Stimulated activated CD8-positive, alpha-beta memory T cell treated with anti-CD3 and anti-CD28 coated beads, Interleukin-15, amount 100 ng/mL, for 48 hours (primary cell): ENCODE measurements at places on chromosomes 6 and 20.
A peak's percentile ranks its signal among the peaks of the same experiment; 100 is the strongest.

DNA sequence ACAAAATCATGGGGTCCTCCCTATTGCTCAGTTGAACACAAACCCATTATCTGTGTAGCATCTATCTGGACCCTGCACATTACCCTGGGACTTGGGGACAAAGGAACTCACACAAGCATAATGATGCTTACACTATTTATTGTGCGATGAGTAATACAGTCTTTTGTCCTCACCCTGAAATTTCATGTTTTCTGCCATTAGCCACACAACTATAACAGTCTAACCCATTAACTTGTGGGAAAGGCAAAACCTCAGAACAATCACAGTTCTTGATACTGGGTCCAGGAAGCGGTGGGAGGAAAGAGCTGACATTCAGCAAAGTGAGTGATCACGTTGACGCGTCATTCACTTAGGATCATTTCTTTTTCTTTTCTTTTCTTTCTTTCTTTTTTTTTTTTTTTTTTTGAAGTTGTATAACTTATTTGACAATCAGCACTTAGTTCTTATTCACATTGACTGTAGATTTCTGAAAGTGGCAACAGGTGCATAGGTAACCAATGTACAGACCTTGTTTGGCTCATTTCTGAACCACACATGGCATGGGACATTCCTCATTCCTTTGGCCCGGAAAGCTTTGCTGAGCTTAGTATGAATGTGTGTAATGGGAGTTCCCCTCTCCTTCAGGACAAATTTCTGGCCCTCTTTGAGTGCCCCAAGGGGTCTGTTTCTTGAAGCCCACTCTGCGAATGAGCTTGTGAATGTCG, 94.8 kb upstream of the CNKSR3 start:
- DNase-seq: no peak

- DNase-seq: no peak
Measured at GRCh38 chr20:16709017-16709416, 20.8 kb upstream of the SNRPB2 start.

DNA sequence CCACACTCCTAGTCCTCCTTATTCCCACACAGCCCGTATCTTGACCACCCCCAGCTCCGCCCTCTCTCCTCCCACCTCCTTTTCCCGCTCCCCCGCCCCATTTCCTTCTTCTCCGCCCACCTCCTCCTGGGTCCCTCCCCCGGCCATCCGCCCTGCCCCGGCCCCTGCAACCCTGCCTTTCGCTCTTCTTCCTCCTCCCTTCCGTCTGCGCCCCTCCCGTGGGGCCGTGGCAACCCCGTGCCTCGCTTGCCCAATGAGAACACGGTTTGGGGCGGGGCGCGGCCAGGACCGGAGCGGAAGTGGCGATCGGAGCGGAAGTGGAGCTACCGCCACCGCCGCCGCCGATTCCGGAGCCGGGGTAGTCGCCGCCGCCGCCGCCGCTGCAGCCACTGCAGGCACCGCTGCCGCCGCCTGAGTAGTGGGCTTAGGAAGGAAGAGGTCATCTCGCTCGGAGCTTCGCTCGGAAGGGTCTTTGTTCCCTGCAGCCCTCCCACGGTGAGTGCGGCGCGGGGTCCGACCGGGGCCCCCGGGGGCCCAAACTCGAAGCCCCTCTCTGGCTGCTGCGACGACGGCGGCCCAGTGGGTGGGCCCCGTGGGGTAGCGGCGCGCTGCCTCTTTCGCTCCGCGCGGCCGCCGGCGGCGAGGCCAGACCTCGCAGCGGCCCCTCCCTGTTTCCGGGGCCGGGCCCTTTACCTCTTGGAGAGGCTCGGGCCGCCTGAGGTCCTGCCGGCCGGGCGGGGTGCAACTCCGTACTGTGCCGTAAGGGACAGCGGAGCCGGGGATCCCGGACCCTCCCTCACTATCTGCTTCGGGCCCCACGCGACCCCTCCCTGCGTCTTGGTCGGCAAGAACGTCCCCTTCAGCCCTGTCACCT, at the start of gene YWHAB:
Gene YWHAB, plus strand, starts transcription at position 314 of the 874 bp plus-strand sequence. CDS start 15,829 bp downstream, outside the sequence.
- peak; percentile 98 for DNase-seq

GRCh38 chr6:85364344-85364743, 85.5 kb upstream of the NT5E start:
- DNase-seq: peak; percentile 4

- DNase-seq: no peak
Measured at GRCh38 chr20:24032400-24032898, 43.9 kb upstream of the GGTLC1 start.

DNA sequence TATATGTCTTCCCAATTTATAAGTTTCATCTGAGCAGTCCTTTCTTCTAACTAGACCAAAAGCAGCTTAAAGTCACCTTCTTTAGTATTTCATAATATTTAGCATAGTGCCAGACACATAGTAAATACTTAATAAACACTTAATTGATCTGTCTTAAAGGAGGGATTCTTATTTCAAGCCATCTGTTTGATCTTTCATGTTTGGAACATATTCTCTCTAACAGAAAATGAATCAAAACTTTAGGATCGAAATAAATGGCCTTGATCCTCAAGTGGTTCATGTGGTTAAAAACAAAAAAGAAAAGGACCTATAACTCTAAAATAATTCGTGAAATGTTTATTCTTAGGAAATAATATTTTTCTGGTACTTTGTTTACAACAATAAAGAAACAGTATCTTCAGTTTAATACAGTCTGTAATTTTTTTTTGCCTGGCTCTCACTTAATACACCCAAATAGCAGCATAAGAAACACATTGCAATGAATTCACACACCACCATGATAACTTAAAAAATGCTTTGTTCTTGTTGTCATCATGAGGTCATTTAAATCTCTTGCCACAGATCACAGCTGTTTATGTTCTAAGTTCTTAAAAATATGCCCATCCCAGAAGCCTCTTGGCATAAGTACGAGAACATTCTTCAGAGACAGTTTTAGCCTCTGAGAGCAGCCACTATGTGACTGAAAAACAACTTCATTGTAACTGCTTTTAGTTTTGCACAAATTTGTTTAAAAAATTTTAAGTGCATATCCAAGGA, 48.1 kb downstream of the ESF1 start:
- no peak for DNase-seq

GRCh38 chr20:931401-931800, 15.3 kb upstream of the ANGPT4 start:
- no peak for DNase-seq

DNA sequence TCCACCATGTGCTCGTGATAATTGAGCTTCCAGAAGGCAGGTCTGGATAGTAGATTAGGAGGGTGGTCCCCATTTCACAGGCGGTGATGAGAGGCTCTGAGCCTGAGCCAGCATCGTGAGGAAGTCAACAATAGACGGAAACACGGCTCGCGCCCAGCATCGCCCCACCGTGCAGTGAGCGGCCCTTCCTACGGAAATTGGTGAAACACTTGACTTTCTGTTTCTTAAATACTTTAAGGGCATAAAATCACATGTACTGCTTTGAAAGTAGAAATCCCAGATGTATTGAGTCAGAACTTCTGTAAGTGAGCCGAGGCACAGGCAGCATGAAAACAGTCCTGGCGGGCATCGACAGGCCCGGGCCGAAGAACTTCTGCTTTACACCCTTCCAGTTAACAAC, 4.3 kb upstream of the KIF25 start:
- no peak for DNase-seq

DNA sequence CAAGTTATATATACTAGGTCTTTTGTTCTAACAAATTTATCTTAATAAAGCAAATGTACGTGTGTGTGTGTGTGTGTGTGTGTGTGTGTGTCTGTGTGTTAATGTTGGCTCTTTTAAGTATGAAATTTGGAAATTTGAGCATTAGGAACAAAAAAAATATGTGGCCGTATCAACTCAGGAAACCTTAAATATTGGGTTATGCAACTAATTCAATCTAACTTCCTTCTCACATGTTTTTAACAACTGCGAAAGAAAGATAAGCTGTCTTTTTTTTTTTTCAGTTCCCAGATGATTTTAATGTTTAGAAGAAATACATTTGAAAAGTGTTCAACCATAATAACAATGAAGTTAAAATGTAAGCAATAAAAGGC, 616.4 kb upstream of the ARID1B start:
- DNase-seq: no peak

- DNase-seq: no peak
Measured at GRCh38 chr6:79495246-79495645, 42.0 kb downstream of the LCA5 start.

DNA sequence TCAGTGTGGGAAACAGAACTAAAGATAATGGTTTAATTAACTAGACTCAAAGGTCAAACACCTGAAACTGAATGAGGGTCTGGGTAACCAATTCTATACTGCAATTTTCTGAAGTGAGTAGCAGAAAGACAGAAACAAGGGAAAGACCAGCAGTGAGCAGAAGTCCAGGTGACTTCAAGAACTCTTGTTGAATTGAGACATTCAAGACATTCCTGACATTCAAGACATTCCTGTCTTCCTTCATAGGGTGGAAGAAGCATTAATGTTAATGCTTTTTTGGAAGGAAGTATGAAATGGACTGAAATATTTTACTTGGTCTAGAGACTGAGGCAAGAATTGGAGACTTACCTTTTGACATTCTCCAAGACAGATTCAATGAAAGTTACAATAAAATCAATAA, 529.9 kb upstream of the MMS22L start:
- no peak for DNase-seq

GRCh38 chr6:90368601-90369000, 72.0 kb upstream of the BACH2 start:
- no peak for DNase-seq

DNA sequence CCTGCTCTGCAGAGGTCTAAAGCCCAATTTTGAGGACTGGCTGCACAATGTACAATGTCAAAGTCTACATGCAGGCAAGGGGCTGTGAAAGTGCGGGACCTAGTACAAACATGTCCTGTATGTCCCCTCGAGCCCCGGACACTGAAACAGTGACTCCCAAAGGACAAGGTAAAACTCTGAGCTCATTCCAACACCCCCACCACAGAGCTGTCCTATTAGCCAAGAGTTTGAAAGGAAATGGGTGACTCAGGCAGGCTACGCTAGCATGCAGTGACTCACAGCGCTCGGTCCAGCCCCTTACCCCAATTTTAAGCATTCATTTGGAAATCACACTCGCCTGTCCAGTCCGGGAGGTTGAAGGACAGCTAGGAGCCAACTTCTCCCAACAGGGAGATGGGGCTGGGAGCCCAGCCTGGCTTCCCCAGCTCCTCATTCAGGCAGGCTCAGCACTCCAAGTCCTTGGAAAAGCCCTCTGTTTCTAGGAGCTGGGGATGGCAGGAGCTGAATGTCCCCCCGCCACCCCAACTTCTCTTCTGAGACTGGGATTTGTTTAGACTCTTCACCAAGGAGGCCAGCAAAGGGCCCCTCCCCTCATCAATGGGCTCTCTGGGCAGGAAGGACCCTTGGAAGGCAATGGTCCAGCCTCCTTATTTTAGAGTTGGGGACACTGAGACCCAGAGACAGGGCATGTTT, 3.9 kb downstream of the SDC4 start:
- no peak for DNase-seq

DNA sequence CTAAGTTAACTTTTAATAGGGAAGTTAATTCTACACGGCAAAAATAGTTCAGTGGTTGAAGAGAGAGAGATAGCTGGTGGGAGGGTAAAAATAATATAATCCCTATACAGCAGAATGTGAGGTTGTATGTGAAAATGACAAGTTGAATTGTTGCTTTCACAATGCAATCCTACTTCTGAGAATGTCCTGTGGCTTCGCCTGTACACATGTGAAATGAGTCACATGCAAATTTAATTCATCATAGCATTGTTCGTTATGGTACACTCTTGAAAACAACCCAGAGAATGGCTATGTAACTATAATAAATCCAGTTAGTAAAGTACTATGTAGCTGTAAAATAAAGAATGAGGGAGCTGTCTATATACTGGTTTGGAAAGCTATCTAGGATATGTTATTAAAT, 46.0 kb upstream of the HINT3 start:
- DNase-seq: no peak

GRCh38 chr6:34510299-34510698, 44.4 kb downstream of the PACSIN1 start:
- DNase-seq: no peak

GRCh38 chr6:38517005-38517404, 122.7 kb downstream of the BTBD9 start:
- no peak for DNase-seq

- DNase-seq: no peak
Measured at GRCh38 chr20:11178946-11179654, 505.3 kb upstream of the JAG1 start.

- DNase-seq: no peak
Measured at GRCh38 chr6:18485660-18486435, 98.7 kb downstream of the RNF144B start.

- no peak for DNase-seq
Measured at GRCh38 chr6:36979347-36979742, 6.7 kb downstream of the MTCH1 start.

DNA sequence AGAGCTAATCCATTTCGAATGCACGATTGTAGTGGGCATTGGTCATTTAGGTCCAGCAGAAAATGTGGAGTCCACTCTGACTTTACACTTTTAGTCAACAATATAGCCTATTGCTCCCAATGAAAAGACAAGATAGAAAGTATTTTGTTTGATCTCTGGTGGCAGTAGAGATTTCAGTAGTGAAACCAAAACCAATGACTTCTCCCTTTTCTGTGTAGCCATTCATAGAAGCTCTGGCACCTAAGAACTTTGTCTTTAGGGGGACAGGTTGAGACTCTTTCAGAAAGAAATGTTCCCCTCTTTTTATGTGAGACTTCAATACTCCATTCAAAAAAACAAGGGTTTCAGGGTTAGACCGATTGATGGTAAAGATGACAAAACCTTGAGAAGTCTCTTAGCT, 510.8 kb upstream of the POU3F2 start:
- DNase-seq: no peak

DNA sequence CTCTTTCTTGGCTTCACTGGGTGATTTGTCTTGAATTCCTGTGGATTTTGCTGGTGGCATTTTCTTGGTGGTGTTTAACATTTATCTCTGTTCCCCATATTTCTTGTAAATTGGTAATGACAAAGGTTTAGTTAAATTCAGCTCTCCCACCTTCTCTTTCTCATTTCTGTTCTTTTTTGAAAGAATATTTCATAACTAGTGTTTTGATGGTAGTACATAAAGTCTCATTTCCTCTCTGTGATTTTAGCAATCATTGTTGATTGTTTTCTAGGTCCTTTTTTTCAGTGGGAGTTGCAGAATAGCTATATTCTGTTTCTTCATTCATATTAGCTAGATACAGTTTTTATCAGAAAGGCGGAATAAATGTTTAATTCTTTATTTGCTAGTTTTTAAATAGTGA, 73.1 kb downstream of the QKI start:
- no peak for DNase-seq

- DNase-seq: no peak
Measured at GRCh38 chr6:36853325-36853724, 14.1 kb upstream of the CPNE5 start.

- no peak for DNase-seq
Measured at GRCh38 chr6:40695114-40695513, 108.0 kb upstream of the LRFN2 start.

- DNase-seq: no peak
Measured at GRCh38 chr6:68652117-68652536, 17.0 kb downstream of the ADGRB3 start.
